B cell (primary cell): ENCODE measurements at places on chromosomes 7 and 10. TPM values are rescaled to one million over a fixed set of nuclear protein-coding genes. Genes with fewer than 3 reads are reported as not detected.

The UNC5B gene
- total RNA-seq, result not detected in 2 replicates

The EN2 gene
- not detected in 2 replicates for total RNA-seq

The ACSM6 gene
- total RNA-seq, result not detected in 2 replicates

The FBXL13 gene
- total RNA-seq, result 2.4 and 4.0 TPM in 2 replicates

The OPN1SW gene
- total RNA-seq, result not detected in 2 replicates

The ACBD7 gene
- total RNA-seq, result 0.54 and 1.3 TPM in 2 replicates
